ENCODE measurements at places on chromosomes 5 and 9.

GRCh38 chr9:99185934-99186333 is 35.8 kb downstream of the ALG2 start:
- no peak for DNase-seq

DNA sequence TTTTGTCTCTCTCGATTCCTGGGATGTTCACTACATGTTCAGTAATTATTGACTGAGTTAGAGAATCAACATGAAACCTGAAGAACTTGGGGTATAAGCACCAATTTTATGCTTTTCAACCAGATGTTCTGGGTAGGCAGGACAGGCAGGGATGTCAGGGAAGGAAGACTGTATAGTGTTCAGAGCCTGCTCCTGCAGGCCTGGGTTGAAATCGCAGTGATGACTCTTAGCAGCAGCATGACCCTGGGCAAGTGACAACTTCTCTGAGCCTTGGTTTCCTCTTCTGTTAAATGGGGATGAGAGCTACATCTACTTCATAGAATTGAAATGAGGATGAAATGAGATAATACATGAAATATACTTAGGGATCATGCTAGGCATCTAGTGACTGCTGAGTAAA is 29.7 kb upstream of the PANK3 start:
- no peak for DNase-seq

- DNase-seq: no peak
These were observed 108.5 kb downstream of the GAS1 start for GRCh38 chr9:86838519-86839497.

DNA sequence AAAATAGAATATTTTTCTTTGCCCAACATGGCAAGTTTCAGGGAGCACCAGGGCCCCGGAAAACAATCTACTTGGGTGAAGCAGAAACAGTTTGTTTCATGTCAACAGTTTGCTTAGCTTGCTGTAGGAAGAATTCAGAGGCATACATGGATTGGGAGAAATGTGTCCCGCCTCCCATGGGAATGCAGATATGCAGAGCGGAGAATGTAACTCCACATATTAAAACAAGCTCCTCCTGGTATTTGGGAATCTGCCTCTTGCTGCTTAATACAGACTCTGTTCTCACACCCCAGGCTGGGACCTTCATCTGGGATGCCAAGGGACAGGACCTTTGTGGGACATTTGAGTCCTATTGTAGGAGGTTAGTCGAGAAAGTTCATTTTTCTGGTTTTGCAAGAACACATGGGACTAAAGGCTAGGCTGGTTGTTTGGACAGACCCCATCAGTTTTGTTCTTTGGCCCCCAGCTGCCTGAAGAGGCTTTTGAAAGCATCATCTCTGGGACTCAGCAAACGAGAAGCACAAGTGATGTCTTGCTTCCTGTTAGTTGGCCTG is 220.5 kb upstream of the ADRA1B start:
- no peak for DNase-seq

DNA sequence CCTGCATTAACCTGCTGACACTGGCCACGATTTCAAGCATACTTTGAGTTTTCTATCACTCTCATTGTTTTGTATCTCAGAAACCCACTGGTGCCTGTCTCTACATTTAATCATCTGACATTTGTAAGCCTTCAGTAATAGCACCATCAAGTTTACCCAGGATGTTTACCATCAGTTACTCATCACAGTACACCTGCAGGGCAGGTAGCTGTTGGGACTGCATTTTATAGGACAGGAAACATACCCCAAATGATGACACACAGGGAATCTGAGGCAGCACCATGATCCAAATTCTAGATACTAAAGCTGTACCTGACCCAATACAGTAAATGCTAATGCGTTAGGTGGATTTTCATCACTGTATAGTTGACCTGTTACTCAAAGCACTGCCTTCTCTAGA is 114.2 kb downstream of the FEM1C start:
- no peak for DNase-seq

DNA sequence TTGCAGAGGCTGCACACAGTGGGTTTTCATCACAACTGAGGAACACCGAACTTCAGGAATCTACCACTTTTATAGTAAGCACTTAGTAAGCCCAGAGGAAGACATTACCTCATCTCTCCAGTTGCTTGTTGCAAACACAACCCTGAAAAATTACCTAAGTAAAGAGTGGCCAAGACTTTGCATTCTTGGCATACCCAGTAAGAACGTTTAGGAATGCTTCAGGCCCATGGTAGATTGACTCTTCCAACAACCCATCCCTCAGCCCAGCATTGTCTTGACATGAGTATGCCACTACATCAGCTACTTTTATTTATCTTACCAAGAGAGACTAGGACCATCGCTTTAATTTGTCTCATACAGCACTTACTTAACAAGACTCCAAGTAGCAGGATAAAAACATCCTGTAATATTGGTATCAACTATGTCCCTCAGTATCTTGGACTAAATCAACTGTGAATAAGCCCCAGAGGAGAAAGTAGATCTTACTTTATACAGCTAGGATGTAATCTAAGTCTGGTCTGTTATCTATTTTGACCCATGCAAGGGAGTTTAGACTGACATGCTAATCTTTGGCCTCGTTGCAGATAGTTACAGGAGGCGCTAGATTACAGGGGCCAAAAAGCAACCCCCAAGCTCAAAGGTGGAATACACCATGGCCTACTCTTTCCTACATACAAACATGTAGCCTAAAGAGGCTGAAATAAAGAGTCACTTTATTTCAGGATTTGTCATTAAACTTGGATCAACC is 114.9 kb downstream of the INVS start:
- no peak for DNase-seq

Data from left kidney (tissue), 8 donors.